ENCODE measurements at places on chromosomes 1 and 21.

- no peak for DNase-seq
Observed at GRCh38 chr1:162696286-162696862, 64.1 kb downstream of the DDR2 start.

GRCh38 chr1:108892356-108893140 is 15.8 kb downstream of the GPSM2 start:
- DNase-seq, result no peak

DNA sequence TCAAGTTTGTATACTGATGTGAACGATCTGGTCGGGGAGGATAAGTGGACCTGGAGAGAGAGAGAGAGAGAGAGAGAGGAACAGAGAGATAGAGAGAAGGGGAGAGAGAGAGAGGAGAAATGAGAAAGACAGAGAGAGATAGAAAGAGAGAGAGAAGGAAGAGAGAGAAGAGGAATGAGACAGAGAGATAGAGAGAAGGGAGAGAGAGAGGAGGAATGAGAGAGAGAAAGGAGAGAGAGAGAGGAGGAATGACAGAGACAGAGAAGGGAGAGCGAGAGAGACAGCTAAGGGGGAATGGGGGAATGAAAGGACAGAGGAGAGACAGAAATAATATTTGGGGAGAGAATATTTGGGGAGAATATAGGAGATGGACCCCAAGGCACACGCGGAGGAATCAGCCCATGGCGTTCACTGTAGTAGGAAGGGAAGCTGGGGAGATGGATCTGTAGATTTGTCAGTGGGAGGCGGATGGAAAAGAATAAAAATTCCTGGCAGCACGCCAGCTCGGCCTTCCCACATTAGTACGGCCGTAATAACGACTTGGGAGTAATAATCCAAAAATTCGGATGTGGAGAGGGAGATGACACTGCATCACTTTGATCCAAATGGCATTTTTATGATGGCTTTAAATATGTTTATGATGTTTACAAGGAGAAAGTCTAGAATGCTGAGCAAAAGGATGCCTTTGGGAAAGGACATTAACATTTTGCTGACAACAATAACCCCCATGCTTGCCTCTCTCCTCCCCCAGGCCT is 159.8 kb upstream of the KCNJ6 start:
- DNase-seq, result no peak

GRCh38 chr1:233315718-233316301 is 11.7 kb upstream of the MAP3K21 start:
- no peak for DNase-seq

- no peak for DNase-seq
Observed at GRCh38 chr1:206430031-206430983, 40.0 kb upstream of the IKBKE start.

DNA sequence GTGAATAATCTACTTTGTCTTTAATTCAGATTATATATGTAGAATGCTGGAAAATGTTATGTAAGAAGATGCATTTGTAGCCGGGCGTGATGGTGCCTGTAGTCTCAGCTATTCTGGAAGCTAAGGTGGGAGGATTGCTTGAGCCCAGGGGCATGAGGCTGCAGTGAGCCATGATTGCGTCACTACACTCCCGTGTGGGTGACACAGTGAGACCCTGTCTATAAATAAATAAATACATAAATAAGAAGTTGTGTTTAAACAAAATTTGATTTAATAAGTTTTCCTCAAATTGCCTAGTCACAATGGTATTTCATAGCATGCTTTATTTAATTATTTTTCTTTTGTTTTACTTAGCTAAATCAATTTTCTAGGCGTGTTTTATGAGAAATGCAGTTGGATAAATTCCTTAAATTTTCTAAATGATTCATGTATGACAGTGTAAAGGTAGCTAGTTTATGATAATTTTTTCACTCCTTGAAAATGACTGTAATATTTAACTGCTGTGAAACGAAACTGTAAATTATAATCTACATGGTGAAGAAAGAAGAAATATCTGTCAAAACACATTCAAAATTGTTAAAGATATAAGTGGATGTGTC is 232.6 kb downstream of the SRGAP2C start:
- DNase-seq, result no peak

DNA sequence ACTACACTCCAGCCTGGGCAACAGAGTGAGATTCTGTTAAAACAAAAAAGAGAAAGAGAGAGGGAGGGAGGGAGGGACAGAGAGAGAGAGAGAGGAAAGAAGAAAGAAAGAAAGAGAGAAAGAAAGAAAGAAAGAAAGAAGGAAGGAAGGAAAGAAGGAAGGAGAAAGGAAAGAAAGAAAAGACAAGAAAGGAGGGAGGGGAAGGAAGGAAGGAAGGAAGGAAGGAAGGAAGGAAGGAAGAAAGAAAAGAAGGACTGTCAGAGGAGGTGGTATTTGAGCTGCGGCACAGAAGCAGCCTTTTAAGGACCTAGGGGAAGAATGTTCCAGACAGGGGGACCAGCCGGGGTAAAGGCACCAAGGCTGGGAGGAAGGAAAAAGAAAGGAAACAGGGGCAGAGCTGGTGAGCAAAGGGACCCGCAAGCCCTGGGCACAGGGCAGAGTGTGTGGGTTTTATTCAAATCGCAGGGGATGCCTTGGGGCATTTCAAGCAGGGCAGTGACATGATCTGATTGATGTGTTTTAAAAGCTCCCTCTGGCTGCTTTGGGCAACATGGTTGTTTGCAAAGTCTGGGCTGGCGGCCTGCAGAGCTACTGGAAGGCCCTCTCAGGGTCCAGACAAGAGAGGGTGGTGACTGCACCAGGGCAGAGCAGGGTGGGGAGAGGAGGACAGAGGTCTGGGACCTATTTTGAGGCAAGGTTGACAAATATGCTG is 176.9 kb upstream of the VAMP3 start:
- no peak for DNase-seq

DNA sequence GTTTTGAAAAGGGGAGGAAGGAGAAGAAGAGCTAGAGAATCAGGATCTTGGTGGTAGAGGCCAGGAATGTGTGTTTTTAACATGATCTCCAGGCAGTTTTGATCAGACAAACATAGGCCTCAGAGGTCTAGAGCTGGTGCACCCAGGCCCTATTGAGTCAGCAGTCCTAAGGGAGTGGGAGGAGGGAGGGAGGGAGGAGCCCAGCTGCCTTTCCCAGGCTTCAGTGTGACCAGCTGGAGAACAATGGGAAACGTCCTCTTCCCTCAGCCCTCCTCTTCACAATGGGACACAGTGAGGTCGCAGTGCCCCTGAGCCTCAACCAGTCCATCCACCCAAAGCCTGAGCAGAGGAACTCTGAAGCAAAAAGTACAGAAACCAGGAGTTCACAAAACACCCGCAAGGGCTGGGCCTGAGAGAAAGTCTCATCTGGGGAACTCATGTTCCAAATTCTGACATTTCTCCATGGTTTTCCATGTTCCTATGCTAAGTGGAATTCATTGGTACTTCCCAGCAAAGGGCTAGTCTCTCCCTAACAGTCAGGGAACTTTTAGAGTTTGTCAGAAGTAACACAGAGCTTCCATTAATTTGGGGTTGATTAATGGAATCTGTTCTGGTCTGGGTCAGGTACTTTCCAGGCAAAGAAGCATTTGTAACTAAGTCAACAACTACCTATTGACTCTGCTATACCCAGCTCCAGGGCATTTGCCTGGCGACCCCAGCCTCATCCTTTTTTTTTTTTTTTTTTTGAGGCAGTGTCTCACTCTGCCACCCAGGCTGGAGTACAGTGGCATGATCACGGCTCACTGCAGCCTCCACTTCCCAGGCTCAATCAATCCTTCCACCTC is 37.5 kb downstream of the ELAPOR1 start:
- no peak for DNase-seq

DNA sequence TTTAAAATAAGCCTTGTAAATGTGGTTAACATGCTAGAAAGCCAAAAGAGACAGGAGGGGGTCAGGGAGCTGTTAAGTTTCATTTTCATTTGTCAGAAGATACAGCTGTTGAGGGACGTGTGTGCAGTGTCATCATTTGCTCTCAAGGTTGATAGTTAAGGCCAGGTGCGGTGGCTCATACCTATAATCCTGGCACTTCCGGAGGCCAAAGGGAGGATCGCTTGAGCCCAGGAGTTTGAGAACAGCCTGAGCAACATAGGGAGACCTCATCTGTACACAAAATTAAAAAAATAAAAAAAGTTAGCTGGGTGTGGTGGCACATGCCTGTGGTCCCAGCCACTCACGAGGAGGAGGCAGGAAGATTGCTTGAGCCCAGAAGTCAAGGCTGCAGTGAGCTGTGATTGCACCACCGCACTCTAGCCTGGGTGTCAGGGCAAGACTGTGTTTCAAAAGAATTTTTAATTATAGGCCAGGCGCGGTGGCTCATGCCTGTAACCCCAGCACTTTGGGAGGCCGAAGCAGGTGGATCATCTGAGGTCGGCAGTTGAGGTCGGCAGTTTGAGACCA is 22.7 kb downstream of the ZBTB8OS start:
- peak; percentile 43 for DNase-seq

GRCh38 chr1:100400404-100400803 is 48.1 kb downstream of the CDC14A start:
- DNase-seq, result peak; percentile 86

- DNase-seq, result peak; percentile 27
Observed at GRCh38 chr1:193437785-193438184, 251.4 kb upstream of the B3GALT2 start.

DNA sequence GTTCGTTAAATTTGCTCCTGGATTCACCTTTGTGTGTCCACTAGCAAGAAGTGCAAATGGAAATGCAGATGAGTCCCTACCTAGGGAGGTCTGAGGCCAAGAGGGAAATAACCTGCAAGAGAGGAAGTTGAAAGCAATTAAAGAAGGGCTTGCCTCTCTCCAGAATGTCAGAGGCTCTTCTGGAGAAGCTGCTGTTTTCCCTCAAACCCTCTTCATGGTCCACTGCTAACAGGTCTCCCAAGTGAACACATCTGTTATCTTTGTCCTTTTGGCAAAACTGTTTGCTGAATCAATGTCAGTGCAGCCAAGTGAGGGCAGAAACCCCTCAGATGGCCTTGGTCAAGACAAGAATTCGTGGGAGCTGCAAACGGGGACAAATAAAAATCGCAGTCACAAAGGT is 177.3 kb upstream of the PLXNA2 start:
- DNase-seq, result no peak

DNA sequence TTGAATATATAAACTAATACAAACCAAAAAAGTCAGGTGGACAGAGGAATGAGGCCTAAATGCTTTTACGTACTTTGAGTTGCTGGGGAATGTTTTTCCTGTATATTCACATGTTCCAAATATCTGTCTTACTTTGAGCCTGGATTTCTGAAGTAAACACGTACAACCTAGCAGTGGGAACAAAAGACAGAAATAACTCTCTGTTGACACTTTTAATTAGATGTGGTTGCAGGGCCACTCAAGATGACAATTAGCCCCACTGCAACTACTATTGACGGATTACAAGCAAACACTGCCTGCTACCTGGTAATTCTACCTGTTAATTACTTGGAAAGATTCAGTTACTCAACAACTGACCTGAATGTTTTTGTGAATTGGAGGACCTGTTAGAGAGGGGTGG is 196.9 kb downstream of the TTLL7 start:
- DNase-seq, result no peak

- no peak for DNase-seq
Observed at GRCh38 chr1:166960858-166961474, 14.4 kb downstream of the ILDR2 start.

DNA sequence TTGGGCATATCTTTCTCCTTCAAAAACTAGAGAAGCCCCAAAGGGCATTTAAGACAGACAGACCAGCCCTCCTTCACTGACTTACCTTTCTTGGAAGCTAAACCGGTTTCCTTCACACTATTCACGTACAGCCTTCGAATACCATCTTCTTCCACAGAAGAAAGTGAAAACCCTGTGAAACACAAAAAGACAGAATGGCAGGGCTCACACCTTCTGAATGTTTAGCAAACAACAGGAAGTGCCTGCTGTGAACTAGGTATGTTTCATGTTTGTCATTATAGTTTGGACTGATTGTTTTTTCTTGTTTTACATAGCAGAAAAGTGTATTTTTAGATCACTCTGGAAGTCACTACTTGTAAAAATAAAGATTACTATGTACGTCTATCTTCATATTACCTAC is 148.6 kb upstream of the KRTAP19-8 start:
- DNase-seq, result peak; percentile 48

GRCh38 chr1:230797376-230797920 is 50.3 kb downstream of the CAPN9 start:
- DNase-seq, result no peak

DNA sequence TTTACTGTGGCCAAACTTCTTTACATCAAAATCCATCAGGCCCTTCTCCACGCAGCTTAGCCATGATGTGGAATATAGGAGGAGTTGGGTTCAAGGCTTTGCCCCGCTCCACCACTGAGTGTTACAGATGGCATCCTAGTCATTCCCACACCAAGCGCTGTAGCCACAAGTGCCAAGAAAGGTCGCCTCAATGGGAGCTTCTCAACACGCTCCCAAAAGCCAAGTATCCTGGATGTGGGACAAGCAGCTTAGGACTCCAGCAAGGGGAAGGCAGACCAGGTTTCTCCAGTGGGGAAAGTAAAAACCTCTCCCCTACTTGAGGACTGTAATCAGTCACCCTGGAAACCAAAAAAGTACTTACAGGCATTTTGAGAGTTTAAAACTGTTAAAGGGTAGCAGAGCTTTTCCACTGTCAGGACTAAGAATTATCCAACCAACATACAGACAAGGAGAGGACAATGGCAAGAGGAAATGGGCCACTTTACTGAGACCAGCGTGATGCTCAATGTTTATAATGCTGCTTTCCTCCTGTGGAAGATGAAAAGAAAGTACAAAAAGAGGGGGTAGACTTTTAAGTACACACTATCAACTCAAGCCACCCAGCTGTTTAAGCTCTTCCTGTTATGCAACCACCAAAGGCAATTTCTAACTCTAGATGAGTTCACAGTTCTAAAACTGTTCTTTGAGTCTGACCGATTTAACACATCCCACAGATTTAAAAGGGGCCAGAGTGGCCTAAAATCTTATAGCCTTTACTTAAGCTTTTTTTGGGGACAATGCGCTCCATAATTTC is 120.7 kb upstream of the KRTAP19-8 start:
- peak; percentile 46 for DNase-seq

GRCh38 chr1:154714052-154714623 is 106.2 kb upstream of the ADAR start:
- DNase-seq, result no peak

- peak; percentile 39 for DNase-seq
Observed at GRCh38 chr1:19113697-19114092, 96.4 kb downstream of the UBR4 start.

DNA sequence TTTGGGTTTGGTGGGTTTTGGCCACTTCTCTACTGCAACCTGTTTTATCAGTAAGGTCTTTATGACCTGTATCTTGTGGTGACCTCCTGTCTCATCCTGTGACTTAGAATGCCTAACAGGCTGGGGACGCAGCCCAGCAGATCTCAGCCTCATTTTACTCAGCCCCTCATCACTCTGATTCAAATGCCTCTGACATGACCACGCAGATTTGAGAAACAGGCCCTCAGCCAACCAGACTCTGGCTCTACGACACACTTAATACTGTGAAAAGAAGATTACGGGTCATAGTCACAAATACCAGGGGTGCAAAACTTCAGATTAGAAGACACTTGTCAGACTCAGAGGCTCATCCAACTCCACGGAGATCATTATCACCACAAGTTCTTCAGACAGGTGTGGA is 28.3 kb upstream of the KIF26B start:
- no peak for DNase-seq

Measured in CD4-positive, alpha-beta T cell treated with Interleukin-10 for 1 hour (primary cell).